ENCODE measurements at places on chromosomes 1 and 21. TPM values are rescaled to one million over a fixed set of nuclear protein-coding genes. Genes with fewer than 3 reads are reported as not detected.

DNA sequence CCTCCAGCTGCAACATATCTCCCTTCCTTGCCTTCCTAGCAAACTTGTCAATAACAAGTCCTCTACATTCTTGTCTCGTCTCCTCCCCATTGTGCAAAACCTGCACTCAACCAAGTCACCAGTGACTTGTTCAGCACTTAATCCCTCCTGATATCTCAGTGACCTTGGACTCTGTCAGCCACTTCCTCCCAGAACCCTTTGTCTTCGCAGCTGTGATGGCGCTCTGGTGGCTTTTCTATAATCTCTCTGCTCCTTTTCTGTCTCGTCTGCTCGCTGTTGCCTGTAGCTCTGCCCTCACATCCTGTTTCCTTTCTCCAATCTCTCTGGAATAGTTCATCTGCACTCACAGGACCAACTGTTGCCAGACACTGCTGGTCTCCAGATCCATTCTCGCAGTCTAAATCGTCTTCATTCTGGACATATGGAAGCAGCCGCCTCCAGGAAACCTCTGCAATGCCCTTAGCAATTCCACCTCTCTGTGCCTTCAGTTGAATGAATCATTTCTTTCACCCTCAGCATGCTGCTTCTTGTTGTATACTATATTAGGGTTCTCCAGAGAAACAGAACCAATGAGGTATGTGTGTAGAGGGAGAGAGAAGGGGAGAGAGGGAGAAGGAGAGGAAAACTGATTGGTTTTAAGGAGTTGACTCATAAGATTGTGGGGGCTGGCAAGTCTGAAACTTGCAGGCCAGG, 17.4 kb upstream of the IFNAR2 start:
- DNase-seq: no peak

DNA sequence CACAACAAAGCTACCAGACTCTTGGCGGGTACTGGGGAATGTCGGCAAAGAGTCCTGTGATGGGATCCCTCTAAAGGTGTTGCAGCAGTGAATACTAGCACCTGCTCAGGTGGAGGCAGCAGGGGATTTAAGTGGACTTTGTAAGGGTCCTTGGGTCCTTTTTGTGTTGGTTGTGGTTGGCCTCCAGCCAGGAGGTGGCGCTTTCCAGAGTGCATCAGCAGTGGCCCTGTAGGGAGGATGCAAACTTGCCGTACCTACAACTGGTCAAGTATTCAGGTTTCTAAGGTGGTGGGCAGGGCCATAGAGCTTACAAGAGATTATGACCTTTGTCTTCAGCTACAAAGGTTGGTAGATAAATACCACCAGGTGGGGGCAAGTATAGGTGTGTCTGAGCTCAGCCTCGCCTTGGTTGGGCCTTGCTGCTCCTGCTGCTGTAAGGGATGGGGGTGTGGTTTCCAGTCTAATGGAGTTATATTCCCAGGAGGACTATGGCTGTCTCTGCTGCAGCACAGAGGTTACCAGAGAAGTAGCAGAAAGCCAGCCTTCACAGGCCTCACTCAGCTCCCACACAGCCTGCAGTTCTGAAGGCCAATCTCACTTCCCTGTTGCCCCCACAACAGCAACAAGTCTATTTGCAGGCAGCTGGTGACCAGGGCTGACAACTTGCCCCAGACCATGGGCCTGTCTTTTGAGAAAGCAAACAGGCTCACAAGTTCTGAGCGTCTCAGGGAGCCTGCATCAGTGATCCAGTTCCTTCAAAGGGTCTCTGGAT, 7.3 kb downstream of the OR2M5 start:
- no peak for DNase-seq

DNA sequence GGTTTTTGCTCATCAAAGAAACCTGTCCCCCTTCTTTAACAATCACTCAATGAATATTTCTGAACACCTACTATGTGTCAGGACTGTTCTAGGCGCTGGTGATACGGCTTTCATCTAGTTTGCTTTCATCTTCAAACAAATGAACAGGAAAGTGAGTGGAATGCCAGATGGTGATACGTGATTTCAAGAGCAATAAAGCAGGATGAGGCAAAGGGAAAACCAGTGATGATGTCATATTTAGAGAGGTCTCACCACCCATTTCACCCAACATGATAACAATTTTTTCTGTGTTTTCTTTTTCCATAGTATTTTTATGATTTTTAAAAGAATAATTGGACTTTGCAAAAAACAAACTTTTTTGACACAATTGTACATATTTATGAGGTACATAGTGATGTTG, 11.3 kb upstream of the SLC6A17 start:
- no peak for DNase-seq

DNA sequence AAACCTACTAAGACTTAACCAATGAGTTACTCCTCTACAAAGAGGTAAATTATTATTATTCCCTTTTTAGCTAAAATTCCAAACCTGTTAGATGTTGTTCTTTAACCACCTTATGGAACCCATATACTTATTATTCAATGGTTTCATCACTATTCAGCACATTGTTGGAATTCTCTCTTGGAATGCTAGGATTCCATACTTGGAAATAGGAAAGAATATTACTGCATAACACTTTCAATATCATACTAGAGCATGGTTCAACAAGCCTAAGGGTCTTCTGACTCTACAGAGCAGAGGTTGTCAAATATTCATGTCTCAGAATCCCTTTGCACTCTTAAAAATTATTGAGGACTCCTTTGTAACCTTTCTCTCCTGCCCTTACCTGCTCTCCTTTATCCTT, 69.4 kb downstream of the DEGS1 start:
- no peak for DNase-seq

The OR2T33 gene
- not detected for polyA plus RNA-seq

The EFNA1 gene
- 78.3 TPM for polyA plus RNA-seq
